ENCODE measurements at places on chromosomes 5 and 9. TPM values are rescaled to one million over a fixed set of nuclear protein-coding genes. Genes with fewer than 3 reads are reported as not detected.

Gene GPR151
- not detected for total RNA-seq

Gene DPYSL3
- total RNA-seq, result 17.2 TPM

Gene NRARP
- 22.2 TPM for total RNA-seq

Gene PCDHB3
- total RNA-seq, result 0.10 TPM

Gene ASTN2
- total RNA-seq, result 4.8 TPM

Gene CHSY3
- 2.3 TPM for total RNA-seq

DNA sequence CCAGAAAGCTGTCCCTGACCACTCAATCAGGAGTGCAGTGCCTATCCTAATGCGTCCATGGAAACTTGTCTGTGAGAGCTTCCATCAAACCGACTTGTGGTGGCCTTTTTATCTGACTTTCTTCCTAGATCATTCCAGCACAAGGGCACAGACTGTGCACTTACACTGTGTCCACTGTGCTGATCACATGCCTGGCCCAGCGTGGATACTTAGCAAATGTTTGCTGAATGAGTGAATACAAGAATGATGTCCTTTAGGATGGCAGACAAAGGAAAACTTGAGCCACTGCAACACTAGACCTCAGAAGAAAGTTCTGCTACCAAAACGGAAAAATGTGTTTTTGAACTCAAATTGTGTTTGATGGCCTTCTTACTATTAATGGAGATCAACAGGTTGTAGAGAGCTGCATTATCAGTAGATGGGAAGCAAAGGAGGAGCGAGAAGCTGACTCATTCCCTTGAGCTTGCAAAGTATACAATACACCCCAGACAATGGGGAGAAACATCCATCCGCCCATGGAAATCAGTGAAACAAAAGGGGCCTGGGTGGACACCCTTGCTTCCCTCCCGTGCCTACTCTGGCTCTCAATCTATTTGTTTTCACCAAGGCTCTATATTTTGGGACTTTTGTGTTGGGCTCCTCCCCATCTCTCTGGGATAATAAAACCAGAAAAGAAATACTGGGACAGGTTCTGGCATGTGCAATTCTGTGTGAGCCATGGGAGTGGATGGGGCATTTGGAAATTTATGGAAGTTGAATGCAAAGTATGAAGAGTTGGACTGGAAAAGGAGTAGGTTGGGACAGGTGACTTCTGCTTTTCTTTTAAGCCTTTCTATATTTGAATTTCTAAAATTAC lies 76.2 kb upstream of the ZFAND5 start:
- no peak for DNase-seq

- no peak for DNase-seq
Observed at GRCh38 chr5:33649549-33650482, 209.1 kb downstream of the TARS1 start.

DNA sequence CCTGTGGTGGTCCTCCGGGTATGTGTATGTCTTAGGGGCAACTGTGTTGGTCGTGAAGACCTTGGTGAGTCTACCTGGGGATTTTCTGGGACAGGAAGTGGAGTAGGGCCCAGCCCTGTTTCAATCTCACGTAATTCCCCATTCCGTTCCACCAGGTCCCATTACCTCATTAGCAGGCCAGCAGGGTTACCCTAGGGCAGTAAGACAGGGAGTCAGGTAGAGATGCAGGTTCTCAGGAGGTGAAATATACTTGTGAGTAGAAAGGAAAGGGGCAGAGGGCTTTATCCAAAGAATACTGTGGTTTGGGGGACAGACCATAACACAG lies 56.5 kb downstream of the MACROH2A1 start:
- no peak for DNase-seq

DNA sequence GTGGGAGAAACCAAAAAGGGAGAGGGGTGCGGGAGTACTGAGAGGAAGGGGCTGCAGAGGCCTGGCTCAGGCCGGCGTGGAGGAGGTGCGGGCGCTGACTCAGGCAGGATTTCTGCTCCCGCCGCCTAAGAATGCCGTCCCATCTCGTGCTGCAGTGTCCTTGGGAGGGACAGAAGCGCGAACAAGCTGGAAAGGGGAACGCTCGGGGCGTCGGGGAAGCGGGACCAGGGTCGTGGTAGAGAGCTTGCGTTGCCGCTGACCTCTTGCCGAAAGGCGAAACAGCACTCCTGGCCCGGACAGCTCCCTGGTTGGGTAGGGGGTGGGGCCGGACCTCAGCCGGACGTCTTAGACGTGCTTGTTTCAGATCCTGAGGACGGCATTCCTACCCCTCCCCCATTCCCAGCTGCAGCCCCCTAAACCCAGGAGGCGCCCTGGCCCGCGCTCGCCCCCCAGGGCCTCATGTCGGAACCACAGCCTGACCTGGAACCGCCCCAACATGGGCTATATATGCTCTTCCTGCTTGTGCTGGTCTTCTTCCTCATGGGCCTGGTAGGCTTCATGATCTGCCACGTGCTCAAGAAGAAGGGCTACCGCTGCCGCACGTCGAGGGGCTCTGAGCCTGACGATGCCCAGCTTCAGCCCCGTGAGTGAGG lies 1.1 kb downstream of the RELL2 start:
- DNase-seq, result no peak

GRCh38 chr9:109894921-109895758 lies 115.1 kb downstream of the PALM2AKAP2 start:
- DNase-seq, result no peak

DNA sequence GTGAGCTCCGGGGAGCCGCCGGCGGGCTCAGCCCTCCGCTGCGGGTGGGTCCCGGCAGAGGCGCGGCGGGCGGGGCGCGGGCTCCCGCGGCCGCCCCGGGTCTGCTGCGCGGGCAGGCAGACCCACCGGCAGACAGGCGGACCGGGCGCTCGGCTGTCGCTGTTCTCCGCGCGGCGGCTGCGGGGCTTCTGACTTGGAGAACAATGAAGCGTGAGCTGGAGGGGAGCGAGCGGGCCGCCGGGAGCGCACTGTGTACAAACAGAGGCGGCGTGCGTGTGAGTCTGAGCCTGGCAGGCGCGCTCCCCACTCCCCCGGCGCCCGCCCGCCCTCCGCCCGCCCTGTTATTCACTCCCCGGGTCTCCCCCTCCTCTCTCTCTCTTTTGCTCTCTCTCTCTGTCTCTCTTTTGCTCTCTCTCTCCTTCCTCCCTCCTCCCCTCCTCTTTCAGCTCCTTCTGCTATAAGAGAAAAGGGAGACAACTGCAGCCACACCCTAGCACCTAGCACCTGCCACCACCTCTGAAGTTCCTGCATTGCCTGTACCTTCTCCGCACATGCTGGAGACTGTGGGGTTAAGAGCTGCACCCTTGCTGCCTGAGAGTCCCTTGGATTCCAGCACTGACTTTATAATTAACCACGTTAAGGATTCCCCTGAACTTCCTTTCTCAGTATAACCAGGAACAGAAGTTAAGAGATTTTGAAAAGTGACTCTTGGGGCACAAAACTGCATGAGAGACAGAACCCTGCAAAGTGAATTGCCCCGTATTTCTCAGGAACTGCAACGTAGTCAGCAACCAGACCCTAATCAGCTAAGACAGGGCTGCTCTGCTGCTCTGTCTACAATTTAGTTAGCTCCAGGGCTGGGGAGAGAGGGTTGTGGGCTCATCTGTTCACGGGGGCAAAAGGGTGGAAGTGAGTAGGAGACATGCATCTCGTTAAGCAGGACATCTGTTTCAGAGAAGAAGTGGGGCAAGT lies at the start of gene EDIL3:
EDIL3 (minus strand) TSS at position 277 of the 972 bp plus-strand sequence. CDS start 506 bp downstream, outside the sequence.
- no peak for DNase-seq

- no peak for DNase-seq
Observed at GRCh38 chr5:143207563-143208364, 195.7 kb downstream of the NR3C1 start.

DNA sequence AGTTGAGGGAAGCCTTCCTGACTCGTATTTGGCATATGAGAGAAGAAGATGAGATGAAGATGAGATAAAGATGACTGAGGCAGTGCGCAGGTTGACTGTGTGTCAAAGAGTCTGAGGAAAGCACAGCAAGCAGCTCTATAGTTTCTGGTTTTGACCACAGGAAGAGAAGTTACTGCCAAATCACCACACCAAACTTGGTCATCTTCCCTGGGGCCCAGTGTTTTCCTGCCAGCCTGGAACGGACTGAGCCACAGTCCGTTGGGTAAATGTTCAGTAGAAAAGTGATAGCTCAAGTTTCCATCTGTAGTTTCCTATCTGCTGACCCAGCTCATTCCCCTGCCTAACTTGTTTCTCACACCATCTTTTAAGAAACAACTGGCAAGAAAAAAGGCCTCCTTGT lies 80.7 kb upstream of the ADAMTS19 start:
- no peak for DNase-seq

DNA sequence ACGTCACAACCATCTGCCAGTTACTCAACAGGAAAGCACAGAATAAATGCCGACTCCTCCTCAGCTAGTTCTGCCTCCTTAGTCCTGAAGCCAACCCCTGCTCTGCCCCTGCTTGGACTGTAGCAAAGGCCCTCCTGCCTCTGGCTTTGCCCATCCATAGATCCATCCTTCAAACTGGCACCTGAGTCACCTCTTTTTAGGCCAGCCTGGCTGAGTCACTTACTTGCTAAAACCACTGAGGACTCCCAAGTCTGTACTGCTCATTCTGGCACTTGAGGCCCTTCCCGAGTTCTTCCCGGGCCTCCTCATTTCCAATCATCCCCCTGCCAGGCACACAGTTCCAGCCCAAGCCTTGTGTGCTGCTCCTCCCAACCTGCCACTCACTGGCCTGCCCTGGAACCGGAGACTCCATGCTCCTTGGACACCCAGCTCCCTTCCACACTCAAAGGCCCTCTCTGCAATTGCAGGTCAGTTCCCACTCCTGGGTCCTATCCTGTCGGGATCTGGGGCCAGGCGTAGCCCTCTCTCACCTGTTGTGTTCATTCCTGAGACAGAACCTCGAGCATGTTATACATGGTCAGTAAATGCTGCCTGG lies 220.1 kb downstream of the DAB2IP start:
- DNase-seq, result no peak

DNA sequence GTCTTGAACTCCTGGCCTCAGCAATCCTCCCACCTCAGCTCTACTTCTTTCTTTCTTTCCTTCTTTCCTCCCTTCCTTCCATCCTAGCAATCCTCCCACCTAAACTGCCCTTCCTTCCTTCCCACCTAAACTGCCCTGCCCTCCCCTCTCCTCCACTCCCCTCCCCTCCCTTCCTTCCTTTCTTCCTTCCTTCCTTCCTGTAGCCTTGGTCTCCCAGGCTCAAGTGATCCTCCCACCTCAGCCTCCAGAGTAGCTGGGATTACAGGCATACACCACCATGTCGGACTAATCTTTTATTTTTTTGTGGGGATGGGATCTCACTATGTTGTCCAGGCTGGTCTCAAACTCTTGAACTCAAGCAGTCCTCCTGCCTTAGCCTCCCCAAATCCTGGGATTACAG lies 65.8 kb downstream of the NFIB start:
- DNase-seq, result no peak

DNA sequence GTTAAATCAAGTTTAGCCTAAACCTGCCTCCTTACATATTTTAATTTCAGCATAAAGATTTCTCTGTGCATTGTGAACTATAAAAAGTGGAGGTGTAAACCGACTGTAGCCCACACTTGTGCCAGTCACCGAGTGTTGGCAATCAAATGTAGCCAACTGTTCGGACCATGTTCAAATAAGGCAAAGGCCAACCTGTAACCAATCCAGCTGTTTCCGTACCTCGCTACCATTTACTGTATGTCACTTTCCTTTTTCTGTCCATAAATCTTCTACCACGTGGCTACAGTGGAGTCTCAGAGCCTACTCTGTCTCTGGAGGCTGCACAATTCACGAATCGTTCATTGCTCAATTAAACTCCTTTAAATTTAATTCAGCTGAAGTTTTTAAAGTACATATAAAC lies 156.0 kb downstream of the SLC25A46 start:
- no peak for DNase-seq

DNA sequence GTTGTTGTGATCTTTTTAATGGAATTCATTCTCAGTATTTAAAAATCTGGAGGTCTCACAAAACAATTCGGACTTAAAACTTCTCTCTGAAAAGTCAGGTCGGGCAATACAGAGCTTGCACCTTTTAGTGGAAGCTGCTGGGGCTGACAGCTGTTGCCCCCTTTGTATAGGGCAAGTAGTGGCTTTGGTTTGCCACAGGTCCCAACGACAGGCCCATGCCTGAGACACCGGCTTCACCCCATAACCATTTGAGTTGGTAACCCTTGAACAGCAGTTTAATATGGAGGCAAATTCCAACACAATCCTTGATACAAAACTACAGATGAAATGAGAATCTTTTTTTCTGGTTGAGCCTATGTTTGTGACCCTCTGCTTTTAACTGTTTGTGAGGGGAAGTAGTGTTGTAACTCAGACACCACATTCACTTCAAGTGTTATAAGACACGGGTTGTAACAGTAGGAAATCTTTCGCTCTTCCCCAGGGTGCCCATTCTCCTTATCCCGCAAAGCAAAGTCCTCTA lies 752 bp upstream of the GLRX start:
- no peak for DNase-seq

DNA sequence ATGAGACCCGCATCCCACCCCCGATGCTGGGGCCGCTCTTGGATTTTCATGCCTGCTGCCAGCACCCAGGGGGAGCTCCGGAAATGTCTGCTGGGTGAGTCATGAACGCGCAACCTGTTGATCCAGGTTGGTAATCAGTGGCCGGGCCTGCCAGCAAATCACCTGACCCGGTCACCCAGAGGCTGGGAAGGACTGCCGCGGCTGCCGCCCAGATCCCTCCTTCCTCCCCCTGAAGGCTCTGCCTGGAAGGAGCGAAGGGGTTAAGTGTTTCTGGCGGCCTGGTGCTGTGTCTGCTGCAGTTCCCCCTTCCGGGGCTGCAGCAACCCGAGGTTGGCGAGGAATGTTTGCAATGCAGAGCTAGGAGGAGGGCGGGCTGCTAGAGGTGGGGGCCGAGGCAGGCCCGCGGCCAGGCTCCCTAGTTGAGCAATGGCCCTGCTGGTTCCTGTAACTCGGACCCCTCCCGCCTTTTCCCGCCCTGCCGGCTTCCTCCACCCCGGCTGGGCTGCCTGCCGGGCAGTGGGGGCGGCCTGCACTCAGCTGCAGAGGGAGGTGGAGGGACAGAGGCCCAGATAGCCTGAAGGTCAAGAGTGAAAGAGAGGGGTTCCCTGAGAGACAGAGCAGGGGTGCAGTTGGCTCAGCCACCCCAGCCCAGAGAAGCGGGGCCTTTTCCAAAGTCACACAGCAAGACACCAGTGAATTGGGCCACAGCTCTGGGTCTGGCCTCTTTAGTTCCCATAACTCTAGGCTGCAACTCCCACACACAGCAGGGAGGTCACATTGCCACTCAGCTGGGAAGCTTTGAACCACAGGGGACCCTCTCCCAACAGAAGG lies 156.3 kb upstream of the IER5L start:
- peak; percentile 93 for DNase-seq

GRCh38 chr5:33504570-33504969 lies 63.8 kb downstream of the TARS1 start:
- DNase-seq, result no peak
